NCI-H526 (cell line): ENCODE measurements at places on chromosomes 3 and 15.

GRCh38 chr3:160280836-160281235, 55.6 kb downstream of the C3orf80 start:
- DNase-seq = no peak

DNA sequence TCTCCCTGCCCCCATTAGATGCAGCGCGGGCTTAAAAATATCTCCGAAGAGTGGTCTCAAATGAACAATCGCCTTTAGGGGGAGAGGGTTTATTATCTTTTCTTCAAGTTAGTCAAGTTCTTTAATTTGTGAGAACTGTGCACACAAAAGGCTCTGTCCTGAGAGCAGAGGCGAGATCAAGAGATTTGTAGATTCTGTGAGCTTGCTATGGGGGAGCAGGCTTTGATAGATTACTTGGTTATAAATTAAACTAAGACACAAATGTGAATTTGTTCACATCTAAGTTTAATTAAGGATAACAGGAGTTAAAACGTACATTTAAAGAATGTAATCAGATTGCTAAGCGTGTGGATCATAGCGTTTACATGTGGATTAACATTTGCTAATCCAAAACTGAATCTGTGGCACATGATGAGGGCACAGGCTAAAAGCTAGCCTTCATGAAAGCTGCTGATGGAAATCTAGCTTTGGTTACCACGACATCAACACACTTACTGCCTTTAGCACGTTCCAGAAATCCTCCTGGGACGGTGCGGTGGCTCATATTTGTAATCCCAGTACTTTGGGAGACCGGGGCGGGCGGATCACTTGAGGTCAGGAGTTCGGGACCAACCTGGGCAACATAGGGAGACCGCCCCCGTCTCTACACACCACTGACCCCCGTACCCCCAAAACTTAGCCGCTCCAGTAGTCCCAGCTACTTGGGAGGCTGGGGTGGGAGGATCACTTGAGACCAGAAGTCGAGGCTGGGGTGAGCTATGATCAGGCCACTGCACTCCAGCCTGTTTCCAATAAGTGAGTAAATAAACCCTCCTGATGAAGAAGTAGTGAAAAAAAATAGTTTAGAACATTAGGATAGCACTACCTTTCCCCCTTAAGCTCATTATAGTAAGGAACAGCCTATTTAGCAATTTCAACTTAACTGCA, 1.0 kb upstream of the PRTG start:
- no peak for DNase-seq

DNA sequence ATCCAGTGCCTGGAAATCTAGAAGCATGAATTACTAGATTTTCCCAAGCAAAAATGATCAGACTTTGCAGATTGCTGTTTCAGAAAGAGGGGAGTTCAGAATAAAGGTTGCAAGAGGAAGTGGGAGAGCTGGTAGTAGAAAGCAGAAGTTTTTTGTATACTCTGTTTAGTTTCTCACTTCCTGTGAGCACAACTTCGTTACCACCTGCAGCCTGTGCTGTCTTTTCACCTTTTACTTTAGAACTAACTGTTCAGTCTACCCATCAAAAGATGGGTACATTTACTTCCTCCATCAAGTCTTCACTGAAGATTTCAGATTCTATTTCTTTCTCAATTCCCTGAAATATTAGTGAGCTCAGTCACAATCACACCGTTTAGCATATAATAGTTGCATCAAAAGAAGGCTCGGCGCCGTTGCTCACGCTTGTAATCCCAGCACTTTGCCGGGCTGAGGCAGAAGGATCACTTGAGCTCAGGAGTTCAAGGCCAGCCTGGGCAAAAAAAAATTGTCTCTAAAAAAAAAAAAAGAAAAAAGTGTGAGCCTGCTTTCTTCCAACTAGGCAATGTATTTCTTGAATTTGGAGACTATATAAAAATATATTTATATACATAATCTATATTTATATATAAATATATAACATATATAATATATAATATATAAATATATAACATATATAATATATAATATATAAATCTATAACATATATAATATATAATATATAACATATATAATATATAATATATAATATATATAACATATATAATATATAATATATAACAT, 1.8 kb upstream of the CEP97 start:
- no peak for DNase-seq

DNA sequence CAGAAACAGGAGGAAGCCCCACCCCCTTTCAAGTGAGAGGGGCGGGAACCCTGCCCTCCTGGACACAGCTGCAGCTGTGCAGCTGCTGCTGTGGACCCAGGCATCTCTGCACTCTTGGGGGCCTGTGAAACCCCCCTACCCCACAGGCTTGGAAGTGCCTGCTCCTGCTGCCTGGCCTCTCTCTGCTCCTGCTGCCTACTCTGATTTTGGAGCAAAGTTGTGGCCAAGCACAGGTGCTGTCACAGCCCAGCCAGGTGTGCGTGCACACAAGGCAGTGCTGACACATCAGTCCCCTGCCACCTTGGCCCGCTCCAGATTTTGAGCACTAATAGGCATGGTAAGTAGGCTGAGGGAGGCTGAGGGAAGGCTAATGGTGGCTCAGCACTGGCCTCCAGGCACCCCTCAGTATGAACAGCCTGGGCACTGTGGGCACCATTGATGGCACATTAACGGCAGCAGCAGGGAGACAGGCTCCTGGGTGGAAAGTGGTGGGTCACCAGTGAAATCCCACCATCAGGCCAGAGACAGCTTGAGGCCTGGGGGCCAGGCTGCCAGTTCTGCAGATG, 890.9 kb downstream of the GBE1 start:
- no peak for DNase-seq

- DNase-seq = no peak
Measured at GRCh38 chr3:101414121-101414520, 93.7 kb upstream of the IMPG2 start.

- DNase-seq = no peak
Measured at GRCh38 chr3:37787153-37787867, 74.4 kb upstream of the CTDSPL start.

DNA sequence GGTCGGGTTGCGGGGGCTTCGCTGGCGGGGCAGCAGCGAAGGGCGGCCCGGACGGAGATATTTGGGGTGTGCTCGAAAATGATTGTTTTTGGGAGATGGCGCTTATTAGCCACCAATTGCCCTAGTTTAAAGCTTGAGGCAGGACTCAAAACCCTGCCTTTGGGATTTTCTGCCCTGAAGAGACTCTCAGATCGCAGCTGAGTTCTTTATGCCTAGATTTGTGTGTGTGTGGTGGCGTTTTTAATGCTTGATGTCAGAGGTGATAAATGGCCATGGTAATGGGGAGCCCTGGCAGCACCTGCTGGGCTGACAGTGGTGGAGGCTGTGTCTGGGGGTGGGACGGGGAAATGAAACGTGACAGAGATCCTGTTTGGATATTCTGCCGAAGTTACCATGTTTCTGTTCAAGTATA, 604 bp downstream of the KCTD6 start:
- DNase-seq = peak; percentile 10

DNA sequence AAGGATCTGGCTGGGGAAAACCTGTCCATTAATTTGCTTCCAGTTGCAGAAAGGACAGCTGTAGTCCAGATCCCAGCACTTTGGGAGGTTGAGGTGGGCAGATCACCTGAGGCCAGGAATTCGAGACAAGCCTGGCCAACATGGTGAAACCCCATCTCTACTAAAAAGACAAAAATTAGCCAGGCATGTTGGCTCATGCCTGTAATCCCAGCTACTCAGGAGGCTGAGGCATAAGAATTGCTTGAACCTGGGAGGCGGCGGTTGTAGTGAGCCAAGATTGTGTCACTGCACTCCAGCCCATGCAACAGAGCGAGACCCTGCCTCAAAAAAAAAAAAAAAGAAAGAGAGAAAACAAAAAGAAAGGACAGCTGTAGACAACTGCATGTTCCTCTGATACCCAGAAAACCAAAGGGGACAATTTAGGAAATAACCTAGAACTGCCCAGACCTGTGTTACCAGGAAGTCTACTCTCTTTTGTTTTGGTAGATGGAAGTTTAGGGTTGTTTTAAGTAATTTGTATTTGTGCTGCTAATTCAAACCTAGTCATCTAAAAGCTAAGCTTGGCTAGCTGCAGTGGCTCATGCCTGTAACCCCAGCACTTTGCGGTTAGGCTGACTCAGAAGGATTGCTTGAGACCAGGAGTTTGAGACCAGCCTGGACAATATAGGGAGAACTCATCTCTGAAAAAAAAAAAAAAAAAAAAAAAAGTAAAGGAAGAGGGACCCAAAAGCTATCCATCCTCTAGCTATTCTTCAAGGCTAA, 22.7 kb downstream of the EXD1 start:
- no peak for DNase-seq

DNA sequence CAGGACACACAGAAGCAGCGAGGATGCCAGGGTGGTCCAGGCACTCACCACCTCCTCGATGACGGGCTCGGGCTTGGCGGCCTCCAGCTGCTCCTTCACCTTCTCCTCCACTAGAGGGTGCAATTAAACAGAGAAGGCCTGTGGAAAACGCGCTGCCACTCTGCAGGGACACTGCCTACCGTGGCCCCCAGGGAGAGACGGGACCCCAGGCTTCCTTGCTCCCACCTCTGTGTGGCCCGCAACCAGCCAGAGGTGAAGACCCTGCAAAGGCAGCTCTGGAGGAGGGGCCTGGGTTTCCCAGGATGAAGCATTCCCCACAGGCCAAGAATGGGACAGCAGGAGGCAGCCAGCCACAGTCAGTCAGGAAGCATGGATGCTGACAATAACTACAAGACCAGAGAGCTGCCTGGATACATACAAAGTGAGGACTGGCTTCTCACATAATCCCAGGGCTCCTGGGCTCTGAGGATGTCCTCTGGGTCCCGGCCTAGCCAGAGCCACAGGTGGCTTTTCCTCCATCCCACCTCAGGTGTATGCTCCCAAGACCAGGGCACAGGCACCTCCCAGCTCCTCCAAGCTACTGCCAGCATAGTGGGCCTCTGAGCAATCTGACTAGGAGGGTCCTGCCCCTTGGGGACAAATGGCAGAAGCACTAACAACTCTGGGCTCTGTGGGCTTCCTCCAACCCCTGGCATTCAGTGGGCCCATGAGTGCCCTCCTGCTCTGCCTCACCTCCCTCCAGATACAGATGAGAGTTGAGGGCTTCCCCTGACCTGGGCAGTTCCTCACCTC, 46.2 kb downstream of the PTH1R start:
- DNase-seq = peak; percentile 14

DNA sequence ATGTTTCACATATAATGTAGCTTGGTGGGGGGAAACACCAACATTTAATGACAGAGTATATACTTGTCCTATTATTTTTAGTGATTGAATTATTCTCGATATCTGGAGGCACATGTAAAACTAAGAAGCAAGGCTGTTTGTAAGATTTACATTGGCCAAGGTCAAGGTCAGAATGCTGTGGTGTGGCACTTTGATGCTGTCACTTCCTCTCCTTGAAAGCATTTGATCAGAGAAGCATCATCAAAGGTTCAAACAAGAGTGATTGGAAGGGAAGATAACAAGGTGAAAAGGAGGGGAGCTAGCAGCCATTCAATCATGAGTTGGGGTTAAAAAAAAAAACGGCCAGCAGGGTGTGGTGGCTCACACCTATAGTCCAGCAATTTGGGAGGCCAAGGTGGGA, 26.4 kb downstream of the RTF1 start:
- no peak for DNase-seq
